Type B pancreatic cell (in vitro differentiated cells): ENCODE measurements at places on chromosomes 6 and 20. TPM values are rescaled to one million over a fixed set of nuclear protein-coding genes. Genes with fewer than 3 reads are reported as not detected.

GRCh38 chr6:26660000-26660361, 435 bp upstream of the ZNF322 start:
- no peak for DNase-seq

DNA sequence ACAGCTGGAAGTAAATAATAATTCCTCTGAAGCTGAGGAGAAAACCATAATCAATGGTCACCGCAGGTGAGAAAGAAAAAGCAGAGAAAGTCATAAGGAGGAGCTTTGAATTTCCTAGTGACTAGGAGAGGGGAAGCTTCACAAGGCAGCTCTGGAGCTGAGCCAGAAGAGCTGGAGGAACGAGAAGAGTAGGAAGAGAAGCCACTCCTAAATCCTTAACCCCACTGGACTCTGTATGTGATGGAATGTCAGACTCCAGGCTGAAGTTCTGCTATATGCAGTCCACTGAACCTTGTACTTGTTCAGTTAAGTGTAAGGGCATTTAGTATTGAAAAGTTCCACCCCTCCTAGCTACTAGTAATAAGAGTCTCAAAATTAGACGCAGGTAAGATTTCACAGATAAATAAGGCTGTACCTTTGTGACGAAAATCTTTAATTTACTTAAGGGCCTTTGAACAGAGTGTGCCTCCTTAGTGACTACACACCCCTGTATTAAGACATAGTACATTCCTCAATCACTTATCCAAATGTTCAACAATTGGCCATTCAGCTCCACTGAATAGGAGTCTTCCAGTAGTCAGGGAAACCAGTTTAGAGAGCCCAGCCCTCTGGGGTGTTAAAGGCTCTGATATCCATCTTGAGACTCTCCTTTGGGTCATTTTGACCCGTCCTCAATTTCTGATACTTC, 71.4 kb upstream of the UFL1 start:
- no peak for DNase-seq

GRCh38 chr6:109088995-109089394, 5.7 kb downstream of the SESN1 start:
- DNase-seq: no peak

GRCh38 chr6:135135835-135136234, 45.3 kb upstream of the MYB start:
- DNase-seq: no peak

GRCh38 chr6:131014080-131014776, 48.8 kb downstream of the EPB41L2 start:
- no peak for DNase-seq

DNA sequence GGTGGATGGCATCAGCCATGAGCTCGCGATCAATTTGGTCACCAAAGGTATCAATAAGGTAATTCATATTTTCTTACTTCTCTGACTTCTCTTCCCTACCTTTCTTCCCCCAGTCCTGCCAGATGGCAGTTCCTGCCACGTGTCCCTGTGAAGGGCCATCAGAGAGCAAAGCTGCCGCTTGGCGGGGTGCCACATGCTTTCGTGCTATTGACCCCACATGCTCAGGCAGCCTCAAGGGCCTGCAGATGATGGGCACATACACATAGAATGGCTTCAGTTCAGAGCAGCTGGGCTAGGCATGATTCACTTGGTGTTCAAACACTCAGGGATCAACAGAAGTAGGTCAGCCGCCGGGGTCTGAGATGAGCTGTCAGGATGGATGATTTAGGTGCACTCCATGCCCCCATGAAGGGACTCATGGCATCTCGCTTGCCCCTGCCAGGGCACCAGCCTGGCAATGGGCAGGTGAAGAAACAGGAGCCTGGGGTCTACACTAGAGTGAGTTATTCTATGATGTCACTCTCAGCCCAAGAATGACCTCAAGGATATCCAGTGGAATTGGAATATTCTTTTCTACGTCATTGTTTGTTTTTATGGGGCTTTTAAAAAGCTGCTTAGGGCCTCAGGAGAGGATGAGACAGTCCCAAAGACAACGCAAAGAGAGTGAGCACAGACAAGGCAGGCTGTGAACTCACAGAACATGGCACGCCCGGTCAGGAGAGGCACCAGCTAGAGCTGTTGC, 25.5 kb downstream of the BANF2 start:
- no peak for DNase-seq

CAP2 gene
- 6.1 and 9.3 TPM in 2 replicates for total RNA-seq

CDH4 gene
- total RNA-seq: 5.0 and 8.3 TPM in 2 replicates

BANF2 gene
- not detected in 2 replicates for total RNA-seq

SDHAF4 gene
- total RNA-seq: 13.6 and 17.6 TPM in 2 replicates

ZBTB46 gene
- 9.8 and 13.6 TPM in 2 replicates for total RNA-seq
